Stimulated activated CD4-positive, alpha-beta T cell treated with anti-CD3 and anti-CD28 coated beads, Interleukin-1b, Interleukin-23, amount 100 ng/mL, for 1 hour (primary cell): ENCODE measurements at places on chromosomes 11 and 22.

DNA sequence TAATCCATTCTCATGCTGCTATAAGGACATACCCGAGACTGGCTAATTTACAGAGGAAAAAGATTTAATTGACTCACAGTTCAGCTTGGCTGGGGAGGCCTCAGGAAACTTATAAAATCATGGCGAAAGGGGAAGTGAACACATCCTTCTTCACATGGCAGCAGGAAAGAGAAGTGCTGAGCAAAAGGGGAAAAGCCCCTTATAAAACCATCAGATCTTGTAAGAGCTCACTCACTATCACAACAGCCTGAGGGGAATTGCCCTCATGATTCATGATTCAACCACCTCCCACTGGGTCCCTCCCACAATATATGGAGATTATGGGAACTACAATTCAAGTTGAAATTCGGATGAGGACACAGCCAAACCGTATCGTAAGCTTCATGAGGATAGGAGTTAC lies 3.8 kb upstream of the CYB5R2 start:
- no peak for DNase-seq

- peak; percentile 40 for DNase-seq
Observed at GRCh38 chr11:64331569-64332371, 8.2 kb upstream of the CCDC88B start.

GRCh38 chr11:131790586-131790985 lies 420.2 kb downstream of the NTM start:
- DNase-seq = no peak

DNA sequence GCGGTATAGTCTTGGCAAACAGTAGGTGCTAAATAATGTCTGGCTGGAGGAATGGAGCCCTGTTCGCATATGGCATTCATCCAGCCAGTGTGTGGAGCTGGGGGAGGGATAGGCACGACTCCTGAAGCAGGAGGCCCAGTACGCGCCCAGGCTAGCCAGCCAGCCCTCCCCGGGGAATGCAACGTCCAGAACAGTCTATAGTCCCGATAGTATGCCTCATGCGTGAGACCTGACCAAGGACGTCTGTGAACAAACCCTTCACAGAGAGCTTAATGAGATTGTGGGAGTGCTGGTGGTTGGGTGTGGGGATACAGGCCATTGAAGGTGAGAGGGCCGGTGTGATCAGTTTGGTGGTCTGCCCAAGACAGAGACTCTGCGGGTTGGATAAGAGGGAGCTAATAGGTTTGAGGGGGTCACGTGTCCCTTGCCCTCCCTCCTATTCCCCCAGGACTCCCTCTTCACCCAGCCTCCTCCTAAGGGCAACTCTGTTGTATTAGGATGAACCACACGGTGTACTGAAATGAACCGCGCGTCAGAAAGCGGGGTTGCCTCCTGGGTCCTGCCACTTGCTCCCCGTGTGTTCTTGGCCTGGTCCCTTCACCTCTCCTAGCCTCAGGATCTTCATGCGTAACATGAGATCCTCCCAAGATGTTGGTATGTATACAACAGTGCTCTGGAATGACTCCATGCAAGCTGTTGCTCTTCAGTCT lies 987 bp upstream of the GRIK4 start:
- DNase-seq = no peak

- DNase-seq = no peak
Observed at GRCh38 chr11:131678658-131679340, 308.4 kb downstream of the NTM start.

GRCh38 chr22:49966774-49967705 lies 6.5 kb downstream of the PIM3 start:
- no peak for DNase-seq

DNA sequence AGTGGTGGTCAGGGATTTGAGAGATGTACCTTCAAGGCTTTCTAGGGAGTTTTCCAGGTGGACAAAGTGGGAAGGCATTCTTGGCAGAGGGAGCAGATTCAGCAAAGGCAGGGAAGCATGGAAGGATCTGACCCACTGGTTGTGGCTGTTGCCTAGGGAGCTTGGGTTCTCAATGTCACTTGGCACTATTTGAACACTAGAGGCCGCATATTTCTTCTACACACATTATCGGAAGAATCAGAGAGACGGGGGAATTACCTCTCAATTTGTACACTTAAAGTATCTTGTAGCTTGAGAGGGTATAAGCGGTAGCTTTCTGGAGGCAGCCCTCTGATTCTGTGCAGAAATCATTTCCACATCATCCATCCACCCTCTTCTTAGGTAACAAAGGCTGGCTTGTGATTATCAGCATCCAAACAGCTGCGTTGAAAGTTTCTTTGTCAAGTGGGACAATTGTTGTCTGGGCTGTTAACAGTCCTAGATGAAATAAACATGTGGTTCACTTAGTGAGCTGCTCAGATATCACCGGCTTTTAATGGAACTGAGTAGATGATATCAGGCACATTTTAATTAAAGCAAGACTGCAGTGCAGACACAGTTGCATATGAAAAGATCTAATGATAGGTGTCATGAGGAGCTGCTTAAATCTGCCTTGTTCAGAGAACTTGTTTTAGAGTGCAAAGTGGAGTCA lies 2.6 kb downstream of the NELL1 start:
- no peak for DNase-seq

DNA sequence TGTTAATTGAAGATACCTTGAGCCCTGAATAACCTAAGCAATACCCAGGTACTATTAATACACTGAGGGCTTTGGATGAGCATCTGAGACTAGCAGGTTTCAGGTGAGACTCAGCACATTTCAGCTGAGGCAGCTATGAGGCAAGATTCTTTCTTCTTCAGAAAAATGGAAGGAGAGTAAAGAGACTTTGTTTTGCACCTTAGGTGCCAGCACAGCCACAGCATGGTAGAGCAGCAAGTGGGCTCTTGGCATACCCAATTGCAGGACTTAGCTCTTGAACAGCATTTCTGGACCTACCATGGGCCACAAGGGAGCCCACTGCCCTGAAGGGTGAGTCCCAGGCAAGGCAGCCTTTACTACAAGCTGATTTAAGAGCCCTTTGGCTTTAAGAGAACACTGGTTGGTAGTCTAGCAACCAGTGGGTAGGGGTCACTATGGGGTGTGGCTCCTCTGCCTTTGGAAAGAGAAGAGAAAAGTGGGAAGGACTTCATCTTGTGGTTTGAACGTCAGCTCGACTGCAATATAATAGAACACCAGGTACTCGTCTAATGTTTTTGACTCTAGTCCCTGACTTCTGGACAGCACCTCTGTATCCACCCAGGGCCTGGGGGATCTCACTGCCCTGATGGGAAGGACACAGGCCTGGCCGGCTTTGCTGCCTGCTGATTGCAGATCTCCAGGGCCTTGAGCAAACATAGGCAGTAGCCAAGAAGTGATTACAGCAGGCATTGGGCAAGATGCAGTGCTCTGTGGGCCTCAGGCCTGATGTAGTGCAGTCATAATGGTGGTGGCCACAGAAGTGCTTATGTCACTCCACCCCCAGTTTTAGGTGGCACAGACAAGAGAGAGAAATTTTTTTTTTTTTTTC lies 73.3 kb downstream of the GLYATL1 start:
- no peak for DNase-seq

DNA sequence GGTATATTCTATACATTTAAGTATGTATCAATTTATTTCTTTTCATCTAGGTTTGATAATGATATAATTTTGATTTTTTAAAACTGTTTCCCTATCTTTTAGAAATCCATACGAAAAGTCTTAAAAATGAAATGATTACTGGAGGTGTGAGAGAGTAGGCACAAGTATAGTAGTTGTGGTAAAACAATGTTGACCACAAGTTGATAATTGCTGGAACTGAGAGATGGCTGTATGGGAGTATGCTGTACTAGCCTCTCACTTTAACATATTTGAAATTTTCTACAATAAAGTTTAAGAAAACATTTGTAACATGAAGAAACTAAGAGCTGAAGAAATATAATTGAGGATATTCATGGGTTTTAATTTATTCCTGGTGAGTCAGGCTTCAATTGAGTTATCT lies 30.0 kb downstream of the FSHB start:
- DNase-seq = no peak

DNA sequence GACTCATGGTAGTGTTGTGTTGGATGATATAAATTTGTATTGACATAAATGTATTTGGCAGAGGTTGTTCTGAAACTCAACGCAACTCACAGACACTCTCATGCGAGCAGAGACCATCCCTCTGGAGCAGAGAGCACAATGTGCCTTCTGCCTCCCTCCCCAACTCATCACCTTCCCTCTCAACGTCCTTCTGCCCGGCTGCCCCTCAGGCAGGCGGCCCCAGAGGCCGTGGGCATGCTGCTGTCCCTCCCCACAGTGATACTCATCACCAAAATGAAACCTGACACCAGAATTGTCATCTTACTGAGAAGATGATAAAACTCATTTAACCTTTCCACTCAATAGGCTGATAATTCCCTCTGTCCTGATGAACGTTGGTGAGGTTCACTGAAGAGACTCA lies 260.6 kb downstream of the ETS1 start:
- no peak for DNase-seq
